Omental fat pad (tissue), 4 donors: ENCODE measurements at places on chromosomes 3 and 15. TPM values are rescaled to one million over a fixed set of nuclear protein-coding genes. Genes with fewer than 3 reads are reported as not detected.

DNA sequence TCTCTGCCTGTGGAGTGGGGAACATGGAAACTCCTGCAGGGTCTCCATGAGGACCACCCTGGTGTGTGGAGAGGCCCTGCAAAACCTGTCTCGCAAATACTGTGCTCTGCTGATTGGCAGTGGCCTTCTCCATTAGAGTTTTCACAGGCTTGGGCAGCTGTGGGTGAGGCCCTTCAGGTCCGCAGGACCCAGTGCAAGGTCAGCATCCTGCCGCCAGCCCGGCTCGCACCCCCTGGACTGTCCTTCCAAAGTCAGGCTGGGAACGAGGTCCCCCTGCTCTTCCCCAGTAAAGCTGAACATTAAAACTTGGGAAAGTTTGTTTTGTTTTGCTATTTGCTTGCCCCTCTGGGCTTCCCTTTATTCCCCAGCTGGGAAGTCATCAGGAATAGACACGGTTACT is 85.0 kb upstream of the PLXNA1 start:
- no peak for DNase-seq

DNA sequence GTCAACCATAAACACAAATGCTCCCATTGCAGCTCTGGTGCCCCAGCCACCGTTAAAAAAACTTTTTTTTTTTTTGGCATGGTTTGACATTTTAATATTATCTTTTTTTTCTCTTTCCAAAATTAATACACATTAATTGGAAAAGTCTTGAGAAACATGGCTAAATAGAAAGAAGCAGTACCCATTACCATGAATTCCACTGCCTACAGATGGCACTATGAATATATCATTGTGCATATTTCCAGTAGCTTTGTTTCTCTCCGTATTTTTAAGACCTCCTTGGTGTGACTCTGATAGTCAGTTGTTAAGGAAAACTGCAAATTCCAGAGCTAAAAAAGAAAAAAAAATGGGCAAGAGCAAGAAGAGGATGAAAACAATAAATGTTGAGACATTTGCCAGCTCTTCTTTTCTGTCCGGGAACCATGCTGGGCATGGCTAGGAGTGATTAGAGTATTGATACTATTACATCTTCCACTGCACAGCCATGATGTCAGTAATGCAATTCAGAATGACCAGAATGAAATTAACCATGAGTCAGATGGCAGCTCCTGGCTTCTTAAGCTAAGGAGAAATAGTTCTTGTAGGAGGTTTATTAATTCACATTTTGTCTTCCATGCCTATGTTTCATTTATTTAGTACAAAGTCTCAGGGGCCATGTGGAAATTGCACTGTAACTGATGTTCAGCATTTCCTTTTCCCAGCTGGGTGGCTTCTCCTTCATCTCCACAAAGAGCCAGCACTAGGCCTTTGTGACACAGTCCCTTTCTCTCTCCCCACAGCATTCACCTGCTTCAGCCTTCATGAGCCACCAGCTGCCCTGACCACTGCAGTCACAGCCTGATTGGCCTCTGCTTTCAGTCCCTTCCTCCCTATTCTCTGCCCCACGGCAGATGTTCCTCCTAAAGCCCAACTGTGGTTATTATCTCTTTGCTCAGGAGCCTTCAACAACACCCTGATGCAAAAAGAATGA is 31.8 kb downstream of the SLC7A14 start:
- DNase-seq, result no peak

DNA sequence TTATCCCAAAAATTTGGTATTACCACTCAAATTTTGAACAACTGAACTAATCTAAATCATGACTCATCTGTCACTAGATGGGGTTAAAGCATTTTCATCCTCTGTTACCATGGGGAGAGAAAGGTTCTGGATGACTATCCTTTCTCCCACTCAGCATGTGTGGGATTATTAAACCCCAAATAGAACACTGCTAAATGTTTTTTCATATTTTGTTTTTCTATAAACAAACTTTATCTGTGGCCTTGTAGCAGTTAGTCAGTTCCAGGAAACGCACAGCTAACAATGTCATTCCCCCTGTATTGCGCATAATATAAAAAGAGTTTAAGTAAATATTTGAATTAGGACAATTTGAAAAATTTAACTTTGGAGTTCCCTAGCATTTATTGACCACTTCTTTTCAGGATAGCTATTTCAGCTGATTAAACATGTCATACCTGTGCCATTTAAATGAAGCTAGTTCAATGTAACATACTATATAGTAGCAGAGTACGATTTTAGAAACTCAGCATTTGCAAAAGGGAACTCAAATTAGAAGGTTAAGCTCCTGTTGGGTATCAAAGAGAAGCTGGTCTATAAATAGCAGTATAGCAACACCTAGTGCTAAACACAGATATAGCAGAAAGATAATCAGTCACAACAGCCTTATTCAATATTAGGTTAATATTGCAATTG is 9.2 kb upstream of the TMEM212 start:
- no peak for DNase-seq

- no peak for DNase-seq
These were observed 20.4 kb upstream of the STRIT1 start for GRCh38 chr3:155313916-155314315.

Gene ACAN
- total RNA-seq, result not detected

Gene DNASE1L3
- total RNA-seq, result 5.3 TPM

Gene SCAMP5
- total RNA-seq, result 0.60 TPM

- no peak for DNase-seq
These were observed 464 bp upstream of the MRPS25 start for GRCh38 chr3:15065550-15066007.

DNA sequence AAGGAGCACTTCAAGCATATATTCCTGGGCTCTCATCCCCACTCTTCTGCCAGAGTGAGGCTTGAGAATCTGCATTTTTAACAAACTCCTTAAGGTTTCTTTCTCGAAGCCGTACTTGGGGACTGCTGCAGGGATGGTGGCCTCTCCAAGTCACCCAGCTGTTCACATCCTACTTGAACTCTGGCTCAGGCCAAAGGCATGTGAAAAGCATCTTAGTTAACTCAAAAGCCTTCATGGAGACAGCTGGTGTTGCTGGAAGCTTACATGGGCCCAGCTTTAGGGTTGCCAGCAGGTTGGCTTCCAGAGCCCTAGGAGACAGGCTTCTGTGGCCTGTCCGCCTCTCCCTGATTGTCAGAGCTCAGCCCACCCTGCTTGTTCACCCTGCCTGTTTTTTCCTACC is 139.2 kb downstream of the THSD4 start:
- DNase-seq, result no peak

GRCh38 chr3:162666835-162667234 is 1170.2 kb downstream of the OTOL1 start:
- DNase-seq, result no peak

DNA sequence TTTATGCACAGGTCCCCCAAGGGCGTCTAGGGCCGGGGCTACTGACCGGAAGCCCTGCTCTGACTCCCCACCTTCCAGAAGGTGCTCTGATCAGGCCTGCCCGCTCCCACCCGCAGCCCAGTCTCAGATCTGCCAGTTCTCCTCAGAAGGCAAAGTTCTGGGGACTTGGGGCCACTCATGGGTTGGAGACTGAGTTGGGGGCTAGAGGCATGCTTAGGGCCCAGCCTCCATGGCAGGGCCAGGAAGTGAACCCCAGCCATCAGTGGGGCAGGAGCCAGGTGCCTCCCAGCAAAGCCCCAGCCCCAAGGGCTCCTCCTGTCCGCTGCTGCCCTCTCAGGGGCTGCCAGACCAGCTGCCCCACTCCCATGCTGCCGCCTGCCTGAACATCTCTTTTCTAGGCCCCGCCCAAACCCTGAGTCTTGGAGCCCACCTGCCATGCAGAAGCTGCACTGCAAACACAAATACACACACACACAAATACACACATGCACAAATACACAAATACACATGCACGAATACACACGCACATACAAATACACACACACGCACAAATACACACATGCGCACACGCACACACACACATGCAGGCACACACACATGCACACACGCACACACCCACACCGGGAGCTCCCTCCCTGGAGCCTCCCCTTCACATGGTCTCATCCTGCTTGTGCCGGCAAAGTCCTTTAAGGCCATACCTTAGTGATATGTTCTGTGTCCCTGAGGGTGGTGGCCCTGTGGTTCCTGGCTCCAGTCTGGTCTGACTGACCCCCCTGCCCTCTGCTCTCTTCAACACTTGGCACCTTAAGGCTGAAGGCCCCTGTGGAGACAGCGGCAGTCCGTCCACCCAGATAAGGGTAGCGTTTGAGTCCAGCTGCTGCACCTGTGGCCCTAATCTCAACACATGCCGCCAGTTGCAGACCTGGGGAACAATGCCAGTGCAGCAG is 59.2 kb upstream of the KLF13 start:
- DNase-seq, result peak; percentile 20

DNA sequence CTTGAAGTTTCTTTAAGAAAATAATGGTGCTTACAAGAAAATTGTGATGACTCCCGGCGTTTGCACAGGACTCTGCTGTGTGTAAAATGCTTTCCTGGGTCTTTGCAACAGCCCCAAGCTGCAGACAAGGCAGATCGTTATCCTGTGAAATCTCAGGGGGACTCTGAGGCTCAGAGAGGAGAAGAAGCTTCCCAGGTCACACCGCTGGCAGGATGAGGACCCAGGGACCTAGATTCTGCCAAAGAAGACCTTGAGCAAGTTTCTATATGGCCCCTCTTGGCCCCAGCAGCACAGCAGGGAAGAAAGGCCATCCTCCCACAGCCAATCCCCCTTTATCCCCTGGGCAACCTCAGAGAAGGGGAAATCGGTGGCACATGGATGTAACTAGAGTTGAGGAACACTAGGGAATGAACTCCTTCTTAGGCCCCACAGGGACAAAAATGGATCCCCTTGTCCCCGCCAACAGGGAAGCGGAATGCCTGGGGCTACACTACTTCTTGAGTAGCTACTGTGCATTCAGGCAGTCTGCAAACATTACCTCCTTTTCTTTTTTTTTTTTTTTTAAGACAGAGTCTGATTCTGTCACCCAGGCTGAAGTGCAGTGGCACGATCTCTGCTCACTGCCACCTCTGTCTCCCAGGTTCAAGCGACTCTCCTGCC is 72.8 kb downstream of the CPN2 start:
- DNase-seq, result peak; percentile 17

Gene AMIGO3
- total RNA-seq, result 2.9 TPM
